Tongue (tissue), 3 donors: ENCODE measurements at places on chromosomes 1 and 21. TPM values are rescaled to one million over a fixed set of nuclear protein-coding genes. Genes with fewer than 3 reads are reported as not detected.

Gene CHRNB2
- total RNA-seq, result 0.72 TPM

DNA sequence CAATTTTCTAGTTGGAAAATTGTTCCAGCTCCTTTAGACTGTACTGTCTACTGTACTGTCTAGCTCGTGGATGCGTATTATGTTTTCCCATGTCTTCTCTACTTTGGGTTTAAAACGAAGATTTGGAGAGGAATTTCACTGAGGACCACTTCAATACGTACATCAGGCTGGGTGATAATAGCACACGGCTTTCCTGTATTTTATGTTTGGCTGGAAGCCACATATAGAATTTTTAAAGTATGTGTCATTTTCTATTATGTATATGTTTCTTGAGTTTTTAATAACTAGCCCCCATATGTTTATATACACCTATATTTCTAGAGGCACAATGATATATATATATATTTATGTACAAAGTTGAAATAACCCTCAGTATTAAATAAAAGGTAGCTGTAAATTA, 226.4 kb downstream of the GREM2 start:
- no peak for DNase-seq

Gene MNDA
- total RNA-seq, result 5.9 TPM

DNA sequence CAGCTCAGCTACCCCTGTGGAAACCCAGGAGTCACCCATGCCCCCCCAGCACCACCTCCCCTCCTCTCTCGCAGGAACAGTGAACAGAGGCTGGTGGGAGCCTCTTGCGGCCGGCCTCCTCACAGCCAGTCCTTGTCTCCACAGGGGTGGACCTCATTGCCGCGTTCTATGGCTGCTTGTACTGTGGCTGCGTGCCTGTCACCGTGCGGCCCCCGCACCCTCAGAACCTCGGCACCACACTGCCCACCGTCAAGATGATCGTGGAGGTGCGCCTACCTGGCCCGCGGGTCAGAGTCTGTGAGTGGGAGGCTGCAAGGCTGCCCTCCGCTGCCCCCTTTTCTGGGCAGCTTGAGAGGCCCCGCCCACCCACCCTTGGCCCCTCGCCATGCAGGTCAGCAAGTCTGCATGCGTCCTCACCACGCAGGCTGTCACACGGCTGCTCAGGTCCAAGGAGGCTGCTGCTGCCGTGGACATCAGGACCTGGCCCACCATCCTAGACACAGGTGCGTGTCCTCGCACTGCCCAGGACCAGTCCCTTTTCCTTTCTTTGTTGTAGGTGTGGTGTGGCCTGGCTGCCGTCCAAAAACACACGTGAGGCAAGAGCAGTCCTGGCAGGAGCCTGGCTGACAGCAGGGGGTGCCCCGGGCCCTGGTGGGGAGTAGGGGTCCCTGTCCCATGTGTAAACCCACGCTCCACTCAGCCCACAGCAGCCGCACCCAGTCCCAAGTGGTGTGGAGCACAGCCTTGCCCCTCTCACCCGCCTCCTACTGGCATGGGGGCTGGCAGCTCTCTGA, 50.3 kb downstream of the S100B start:
- DNase-seq, result no peak

Gene IFI16
- 45.0 TPM for total RNA-seq

Gene KRTAP20-2
- total RNA-seq, result not detected

DNA sequence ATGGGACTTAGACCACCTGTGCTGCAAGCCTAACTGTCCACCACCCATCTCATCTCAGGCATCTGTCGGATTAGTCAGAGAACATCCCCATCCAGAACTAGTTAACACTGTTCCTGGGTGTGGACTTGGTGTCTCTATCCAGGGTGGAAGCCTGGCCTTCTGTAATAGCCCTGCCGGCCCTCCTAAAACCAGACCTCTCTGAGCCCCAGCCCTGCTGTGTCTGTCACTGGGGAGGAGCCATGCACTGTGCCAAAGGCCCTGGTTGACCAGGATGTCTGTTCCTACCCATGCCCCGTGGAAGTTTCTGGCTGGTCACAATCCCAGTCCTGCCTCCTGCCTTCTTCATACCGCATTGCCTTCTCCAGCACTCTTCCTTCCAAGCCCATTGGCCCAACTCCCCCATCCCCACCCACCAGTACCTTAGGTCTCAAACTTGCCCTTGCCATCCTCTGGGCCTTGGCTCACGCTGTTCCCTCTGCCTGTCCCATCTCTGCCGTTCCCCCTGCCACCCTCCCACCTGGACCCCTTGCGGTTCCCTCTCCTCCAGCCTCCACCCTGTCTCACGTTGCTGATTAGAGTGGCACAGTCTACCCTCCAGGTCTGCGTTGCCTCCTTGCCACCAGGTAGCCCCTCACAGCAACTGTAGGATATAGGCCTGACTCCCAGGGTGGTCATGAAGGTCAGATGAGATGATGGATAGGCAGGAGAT, 105.6 kb downstream of the EPHB2 start:
- no peak for DNase-seq

DNA sequence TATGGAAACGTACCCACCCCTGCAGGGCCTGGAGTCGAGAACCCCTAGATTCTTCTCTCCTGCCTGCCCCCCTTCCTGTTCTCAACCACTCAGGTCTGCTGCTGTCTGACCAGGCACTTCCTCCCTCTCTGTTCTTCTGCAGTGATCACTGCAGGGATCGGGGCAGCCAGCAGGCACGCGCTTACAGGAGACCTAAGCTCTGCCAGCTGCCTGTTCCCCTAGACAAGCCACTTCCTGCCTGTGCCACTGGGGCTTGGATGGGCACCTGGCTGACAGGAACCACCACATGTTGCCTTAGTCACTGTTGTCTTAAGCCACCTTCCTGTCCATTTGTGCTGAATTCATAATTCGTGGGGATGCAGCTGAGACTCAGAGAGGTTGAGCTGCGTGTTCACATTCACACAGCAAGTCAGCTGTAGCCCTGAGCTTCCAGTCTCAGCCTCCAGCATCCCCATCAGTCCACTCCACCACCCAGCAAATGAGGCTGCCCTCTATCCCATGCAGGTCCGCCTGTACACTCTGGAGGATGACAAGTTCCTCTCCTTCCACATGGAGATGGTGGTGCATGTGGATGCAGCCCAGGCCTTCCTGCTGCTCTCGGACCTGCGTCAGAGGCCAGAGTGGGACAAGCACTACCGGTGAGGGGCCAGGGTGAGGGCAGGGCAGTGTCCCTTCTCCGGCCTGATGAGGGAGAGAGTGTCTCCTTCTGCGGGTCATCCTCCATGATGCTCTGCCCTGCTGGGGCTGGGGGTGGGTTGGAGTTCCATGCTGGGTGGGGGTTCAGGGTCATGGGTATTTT, 18.6 kb downstream of the FAM151A start:
- DNase-seq, result no peak

Gene PEA15
- 50.7 TPM for total RNA-seq

DNA sequence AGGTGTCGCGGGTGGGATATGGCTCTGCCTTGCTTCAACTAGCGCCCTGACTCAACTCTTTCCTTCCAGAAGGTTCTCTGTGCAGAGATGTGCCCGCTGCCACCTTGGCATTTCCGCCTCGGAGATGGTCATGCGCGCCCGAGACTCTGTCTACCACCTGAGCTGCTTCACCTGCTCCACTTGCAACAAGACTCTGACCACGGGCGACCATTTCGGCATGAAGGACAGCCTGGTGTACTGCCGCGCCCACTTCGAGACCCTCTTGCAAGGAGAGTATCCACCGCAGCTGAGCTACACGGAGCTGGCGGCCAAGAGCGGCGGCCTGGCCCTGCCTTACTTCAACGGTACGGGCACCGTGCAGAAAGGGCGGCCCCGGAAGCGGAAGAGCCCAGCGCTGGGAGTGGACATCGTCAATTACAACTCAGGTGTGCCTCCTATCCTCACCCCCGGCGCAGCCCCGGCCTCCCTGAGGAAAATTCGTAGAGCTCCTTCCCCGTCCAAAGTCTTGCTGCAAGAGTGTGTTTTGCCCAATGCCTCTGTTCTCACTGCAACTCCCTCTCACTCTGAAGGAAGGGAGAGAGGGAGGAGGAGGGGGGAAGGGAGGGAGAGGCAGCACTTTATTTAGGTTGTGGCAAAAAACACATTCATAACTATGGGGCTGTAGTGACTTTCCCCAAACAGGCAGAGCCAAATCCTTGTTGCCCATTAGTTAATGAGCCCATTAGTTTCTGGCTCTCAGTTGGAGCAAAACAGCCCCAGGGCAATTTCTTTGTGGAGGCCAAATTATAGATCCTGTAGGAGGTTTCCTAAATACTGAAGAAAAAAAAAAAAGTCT, 4.3 kb downstream of the LHX9 start:
- no peak for DNase-seq

GRCh38 chr1:36284061-36284460, 22.1 kb upstream of the SH3D21 start:
- DNase-seq, result peak; percentile 51
